ENCODE measurements at places on chromosomes 12 and 14. TPM values are rescaled to one million over a fixed set of nuclear protein-coding genes. Genes with fewer than 3 reads are reported as not detected.
A peak's percentile ranks its signal among the peaks of the same experiment; 100 is the strongest.

The TIGAR gene
- 0.53 TPM for polyA plus RNA-seq

The OVCH1 gene
- polyA plus RNA-seq = not detected

The GALNT8 gene
- polyA plus RNA-seq = 0.46 TPM

The SERPINA10 gene
- polyA plus RNA-seq = not detected

The PLEKHG7 gene
- not detected for polyA plus RNA-seq

The NUP37 gene
- 124 TPM for polyA plus RNA-seq

DNA sequence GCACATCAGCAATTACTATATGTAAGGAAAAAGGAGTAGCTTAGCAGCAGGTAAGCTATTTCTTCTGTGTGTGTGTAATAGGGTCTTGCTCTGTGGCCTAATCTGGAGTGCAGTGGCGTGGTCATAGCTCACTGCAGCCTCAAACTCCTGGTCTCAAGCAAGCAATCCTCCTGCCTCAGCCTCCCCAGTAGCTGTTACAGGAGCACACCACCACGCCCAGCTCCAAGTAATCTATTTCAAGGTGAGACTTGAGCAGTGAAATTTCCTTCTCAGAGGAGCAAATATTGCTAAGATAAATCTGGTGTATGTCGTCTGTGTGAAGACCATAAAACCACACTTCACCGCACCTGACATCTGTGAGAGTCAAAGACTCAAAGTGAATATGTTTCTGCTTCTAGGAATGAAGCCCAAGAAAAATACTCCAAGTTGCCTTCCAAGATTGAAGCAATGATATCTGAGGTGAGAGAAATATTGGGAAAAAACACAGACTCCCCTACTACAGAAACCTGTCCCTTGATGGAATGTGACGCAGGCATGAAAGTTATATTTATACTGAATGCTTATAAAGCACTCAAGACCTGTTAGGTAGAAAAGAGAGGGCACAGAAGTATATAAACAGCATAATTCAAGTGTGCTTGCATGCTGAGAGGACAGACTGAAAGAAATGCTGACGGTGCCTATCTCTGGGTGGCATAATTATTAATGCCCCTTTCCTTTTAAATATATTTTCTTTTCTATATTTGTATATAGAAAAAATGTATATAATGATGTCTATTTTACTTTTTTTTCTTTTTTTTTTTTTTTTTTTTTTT lies 2.5 kb upstream of the SELPLG start:
- DNase-seq = no peak

DNA sequence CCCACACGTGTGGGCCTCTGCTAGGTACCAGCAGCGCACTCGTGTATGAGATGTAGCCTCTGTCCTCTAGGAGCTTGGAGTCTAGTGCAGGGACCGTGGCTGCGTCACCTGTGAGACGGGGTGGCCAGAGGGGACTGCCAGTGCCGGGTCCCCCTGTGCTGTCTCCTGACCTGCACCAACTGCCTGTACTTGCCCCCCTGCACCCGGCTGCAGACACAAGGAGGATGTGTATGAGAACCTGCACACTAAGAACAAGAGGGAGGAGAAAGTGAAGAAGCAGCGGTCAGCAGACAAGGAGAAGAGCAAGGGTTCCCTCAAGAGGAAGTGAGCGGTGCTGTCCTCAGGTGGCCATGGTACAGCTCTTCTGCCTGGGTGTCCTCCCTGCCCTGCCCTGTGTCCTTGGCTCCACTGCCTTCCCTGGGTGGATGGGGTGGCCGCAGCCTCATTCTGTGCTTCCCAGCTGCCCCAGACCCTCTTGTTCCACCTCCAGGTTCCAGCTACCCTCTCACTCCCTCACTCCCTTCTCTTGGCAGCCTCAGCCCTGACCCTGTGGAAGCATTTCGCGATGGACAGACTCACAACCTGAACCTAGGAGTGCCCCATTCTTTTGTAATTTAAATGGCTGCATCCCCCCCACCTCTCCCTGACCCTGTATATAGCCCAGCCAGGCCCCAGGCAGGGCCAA lies 9.6 kb downstream of the PTPN6 start:
- DNase-seq = peak; percentile 65

DNA sequence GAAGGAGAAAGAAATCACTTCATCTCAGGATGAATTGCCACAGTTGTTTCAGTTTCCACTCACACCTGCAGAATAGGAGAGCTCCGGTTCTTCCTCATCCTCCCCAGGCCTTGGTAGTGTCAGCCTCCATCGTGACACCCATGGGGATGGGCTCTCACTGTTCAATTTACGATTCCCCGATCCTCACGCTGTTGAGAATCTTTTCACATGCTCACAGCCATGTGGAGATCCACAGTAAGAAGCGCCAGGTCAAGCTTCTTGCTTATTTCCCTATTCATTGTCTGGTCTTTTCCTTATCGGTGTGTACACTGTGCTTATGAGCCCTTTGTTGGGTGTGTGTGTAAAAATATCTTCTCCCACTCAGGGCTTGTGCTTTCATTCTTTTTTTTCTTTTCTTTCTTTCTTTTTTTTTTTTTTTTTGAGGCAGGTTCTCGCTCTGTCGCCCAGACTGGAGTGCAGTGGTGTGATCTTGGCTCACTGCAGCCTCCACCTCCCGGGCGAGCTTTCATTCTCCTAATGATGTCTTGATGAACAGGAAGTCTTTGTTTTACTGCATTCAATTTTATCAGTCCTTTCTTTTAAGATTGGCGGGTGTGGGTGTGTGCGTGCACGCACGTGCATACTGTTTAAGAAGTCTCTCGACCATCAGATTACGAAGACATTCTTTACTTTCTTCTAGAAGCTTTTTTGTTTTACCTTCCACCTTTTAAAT lies 21.5 kb downstream of the RIN3 start:
- DNase-seq = no peak

GRCh38 chr14:35401422-35402265 lies 2.9 kb downstream of the NFKBIA start:
- no peak for DNase-seq

DNA sequence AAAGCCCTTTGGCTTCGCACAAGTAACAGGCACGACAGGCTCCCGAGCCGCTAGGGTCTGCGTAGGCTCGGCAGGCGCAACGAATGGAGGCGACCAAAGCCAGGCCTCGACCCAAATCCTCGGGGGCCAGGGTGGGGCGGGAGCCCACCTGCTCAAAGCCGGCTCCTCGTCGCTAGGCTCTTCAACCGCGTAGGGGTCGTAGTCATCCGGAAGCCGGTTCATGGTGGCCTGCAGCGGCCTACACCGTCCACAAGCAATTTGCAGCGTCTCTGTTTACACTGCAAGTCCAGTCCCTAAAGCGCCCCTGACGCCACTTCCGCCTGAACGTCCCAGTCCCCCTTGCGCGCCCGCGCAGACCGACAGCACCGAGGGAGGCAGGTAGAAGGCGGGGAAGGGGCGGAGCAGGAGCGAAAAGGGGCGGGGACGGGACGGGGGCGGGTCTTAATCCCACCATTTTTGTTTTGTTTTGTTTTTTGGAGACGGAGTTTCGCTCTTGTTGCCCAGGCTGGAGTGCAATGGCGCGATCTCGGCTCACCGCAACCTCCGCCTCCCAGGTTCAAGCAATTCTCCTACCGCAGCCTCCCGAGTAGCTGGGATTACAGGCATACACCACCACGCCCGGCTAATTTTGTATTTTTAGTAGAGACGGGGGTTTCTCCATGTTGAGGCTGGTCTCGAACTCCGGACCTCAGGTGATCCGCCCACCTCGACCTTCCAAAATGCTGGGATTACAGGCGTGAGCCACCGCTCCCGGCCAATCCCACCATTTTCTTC lies at the start of gene EAPP:
EAPP (minus strand) TSS at position 295 of the 774 bp plus-strand sequence; CDS start at position 222, 73 bp downstream.
- peak; percentile 96 for DNase-seq

- peak; percentile 68 for DNase-seq
These were observed 6.5 kb upstream of the PRPH start for GRCh38 chr12:49288412-49288853.

DNA sequence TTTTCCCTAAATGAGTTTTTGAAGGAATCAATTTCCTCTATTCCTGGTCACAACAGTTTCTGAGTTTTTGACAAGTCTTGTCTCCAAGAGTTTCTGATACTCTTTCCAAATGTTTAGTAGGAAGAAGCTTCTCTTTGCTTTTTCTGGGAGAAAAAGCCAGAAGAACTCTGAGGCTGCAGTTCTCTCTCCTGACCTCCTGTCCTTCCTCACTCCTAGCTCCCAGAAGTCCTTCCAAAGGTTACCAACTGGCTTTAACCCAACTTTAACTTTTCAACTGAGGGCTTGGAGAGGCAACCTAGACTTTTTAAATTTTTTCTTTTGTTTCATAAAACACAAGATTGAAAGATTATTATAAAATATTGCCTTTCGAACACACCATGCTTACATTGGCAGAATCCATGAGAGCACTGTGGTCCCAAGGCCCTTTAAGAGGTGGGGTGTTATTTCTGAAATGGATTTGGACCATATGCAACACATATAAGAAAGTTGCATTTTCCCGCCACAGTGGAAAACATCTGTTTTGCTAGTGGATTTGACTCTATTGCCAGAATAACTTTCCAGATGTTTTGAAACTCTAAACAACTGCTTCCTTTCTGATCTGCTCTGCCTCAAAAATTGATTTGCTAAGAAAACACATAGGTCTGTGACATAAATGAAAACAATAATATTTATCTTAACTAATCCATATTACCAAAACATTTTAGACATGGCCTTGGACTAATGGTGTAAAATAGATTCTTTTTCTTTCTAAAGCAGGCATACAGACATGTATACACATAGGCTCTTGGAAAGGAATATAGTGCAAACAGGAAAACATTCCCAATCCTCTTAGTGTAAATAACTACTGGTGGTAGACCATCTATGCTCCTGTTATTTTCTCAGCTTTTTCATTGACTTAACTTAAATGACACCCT lies 22.3 kb upstream of the EPS8 start:
- no peak for DNase-seq

DNA sequence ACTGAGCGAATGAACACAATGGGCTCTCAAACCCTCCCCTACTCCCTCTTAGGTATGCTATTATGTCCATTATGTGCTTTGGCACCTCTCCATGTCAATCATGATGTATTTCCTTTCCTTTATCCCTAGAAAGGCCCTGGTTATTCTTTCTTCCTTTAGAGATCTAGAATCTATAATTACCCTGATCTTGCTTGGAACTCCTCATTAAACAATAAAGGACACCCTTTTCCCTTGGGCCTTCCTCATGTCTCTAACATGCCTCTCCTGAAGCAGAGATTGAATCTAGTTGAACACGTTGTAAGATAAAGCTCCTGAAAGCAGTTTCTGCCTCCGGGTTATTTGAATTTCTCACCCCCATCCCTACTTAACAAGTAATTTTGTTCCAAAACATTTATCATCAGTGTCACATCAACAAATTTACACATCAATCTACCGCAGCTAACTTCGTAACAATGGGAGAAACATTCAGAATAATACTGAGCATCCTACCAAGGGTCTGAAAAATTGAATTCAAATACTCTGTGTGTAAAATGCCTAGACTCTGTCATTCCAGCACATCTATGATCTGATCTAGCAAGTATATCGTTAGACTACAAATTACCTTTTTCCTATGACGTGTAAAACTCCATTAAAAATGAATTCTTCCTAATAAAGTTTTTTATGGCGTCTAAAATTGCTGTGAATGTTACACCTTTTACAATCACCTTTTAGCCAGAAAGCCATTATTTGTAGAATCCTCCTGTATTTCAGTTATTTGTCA lies 5.4 kb downstream of the USP44 start:
- DNase-seq = no peak

- no peak for DNase-seq
These were observed 97.7 kb downstream of the MYF5 start for GRCh38 chr12:80814453-80814852.

- DNase-seq = no peak
These were observed 43.5 kb downstream of the PRMT8 start for GRCh38 chr12:3534511-3534910.
